ENCODE measurements at places on chromosomes 2 and 18.

DNA sequence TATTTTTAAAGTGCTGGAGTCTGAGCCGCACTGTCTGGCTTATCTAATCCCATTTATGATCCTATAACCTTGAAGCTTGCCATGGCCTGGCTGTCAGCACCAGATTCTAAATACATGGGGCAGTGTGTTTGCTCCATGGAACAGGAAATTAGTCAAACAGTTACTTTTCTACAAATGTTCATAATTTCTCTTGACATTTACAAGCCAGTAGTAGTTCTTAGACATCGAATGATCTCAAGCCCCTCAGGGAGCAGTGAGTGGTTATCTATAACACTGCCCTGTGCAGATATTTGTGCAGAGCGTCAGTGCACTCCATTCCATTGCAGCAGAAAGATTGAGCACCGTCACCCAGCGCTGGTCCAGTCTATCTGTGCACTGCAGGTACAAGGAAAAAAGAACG is 205.2 kb downstream of the AGPS start:
- no peak for DNase-seq

DNA sequence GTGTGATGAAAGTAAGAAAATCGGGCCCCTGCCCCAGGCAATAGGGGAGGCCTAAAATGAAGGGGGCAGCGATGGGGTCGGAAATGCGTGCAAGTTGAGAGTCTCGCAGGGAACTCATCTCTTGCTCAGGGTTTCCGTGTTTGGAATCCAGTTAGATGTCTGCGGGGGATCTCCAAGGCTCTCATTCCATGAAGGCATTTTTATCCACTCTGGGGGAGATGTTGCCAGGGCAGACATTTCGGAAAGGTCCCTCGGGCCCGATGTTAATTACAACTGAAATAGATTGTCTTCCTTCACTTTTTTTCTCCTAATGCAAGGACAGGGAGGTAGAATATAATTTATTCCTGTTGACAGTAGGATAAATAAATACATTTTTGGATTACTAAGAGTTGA is 12.8 kb upstream of the SKOR2 start:
- no peak for DNase-seq

- no peak for DNase-seq
These were observed 18.3 kb upstream of the BMP10 start for GRCh38 chr2:68889500-68889899.

DNA sequence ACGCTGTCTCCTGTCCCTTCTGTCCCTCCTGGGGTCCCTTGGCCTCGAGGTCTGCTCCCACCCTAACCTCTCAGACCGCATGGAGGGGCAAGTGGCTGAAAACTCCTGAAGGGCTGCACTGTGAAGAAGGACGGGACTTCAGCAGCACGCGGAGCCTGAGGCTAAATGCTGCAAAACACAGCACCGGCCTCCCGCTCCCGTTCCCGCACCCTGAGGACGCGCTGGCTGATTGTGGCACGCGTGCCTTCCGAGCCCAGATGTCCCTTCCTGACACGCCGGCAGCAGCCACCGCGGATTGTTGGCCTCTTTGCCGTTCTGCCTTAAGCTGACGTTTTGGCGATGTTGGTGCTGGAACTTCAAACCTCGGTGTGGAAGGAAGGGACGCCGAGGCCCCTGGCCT is 125.9 kb upstream of the CTDP1 start:
- no peak for DNase-seq

DNA sequence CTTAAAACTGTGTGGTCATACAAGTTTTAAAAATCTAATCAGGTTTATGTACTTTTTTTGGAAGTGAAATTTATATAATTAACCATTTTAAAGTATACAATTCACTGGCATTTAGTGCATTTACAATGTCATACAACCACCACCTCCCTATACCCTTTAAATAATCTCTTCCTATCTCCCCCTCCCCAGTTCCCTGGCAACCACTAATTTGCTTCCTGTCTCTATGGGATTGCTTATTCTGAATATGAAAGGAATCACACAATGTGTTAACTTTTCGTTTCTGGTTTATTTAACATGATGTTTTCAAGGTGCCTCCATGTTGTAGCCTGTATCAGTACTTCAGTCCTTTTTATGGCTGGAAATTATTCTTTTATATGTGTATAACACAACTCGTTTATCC is 19.4 kb downstream of the CHMP3 start:
- DNase-seq, result no peak

- DNase-seq, result no peak
These were observed 90.2 kb upstream of the SLC25A52 start for GRCh38 chr18:31850844-31851243.

DNA sequence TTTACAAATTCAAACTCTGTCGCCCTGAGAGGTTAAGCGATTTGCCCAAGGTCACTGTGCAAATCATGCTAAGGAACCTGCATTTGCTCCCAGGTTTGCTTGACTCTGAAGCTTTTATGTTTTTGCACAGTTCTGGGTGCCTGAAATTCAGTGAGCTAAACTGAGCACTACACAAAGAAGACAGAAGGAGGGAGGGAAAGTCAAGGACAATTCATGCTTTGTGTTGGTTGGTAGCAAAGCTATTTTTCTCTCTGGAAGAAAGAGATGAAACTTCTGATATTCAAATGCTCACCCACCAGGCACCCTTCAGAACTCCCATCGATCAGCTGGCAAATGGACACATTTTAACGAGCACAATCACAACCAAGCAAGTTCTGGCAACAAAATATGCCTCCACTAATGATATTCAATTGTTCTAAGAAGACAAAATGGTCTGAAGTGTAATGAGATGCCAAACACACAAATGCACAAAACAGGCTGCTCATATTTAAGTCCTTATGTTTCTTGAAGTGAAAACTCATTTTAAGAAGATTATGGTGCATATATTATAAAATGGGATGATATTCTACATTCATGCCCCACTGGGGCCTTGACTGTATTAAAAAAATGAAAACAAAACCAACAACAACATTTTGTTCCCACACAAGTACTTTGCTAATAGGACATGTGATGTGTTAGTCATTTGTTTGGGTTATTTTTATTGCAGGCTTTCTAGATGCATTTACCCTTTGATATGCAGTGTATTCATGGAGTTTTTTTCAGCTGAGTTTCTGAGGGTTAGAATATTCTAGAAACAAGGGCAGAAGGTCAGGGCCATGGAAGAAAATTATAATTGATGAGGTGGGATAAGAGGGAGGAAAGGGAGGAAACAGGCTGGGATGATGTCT is 445.6 kb upstream of the CELF4 start:
- DNase-seq, result no peak

All from neuronal stem cell (in vitro differentiated cells).